LHCN-M2 (cell line): ENCODE measurements at places on chromosomes 6 and 20.

DNA sequence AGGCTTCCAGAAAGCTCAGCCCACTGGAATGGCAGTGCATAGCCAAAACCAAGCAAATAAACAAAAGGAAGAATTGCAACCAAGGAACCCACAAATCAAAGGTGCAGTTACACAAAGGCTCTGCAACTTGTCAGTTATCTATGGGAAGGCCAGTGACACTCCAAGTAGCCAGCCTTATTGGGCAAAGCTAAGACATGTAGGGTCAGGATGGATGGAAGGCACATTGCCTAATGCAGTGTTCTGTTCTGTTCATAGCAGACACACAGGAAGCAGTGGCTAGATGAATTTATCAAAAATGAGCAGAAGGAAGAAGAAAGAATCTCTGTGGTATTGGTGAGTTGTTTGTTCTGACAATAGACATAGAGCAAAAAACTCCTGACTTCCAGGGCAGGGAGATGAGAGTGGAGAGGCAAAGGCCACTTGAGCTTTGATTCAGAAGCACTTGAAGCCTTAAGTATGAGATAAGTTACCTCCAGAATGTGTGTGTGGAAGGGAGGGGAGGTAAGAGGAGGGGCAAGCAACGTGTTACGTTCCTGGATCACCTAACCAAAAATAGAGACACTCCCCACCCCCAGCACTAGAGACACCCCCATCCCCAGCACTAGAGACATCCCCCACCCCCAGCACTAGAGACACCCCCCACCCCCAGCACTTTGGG, 57.9 kb upstream of the AKAP12 start:
- DNase-seq, result no peak

DNA sequence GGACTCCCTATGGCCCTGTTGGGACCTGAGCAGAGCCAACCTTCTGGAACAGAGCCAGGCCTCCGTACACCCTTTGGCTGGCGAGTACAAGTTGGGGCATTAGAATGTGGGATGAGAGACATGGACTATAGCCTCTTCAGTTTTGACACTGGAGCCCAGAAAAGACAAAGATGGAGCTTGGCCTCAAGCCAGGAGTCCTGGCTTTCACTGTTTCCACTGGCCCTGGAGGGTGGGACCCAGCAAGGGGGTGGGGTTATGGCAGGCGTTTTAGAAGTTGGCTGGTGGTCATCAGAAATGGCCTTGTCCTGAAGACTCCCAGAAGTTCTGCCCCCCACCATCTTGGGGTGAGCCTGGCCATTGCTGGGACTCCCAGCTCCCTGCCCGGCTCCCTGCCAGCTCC, 21.8 kb downstream of the ITPR3 start:
- DNase-seq, result no peak

DNA sequence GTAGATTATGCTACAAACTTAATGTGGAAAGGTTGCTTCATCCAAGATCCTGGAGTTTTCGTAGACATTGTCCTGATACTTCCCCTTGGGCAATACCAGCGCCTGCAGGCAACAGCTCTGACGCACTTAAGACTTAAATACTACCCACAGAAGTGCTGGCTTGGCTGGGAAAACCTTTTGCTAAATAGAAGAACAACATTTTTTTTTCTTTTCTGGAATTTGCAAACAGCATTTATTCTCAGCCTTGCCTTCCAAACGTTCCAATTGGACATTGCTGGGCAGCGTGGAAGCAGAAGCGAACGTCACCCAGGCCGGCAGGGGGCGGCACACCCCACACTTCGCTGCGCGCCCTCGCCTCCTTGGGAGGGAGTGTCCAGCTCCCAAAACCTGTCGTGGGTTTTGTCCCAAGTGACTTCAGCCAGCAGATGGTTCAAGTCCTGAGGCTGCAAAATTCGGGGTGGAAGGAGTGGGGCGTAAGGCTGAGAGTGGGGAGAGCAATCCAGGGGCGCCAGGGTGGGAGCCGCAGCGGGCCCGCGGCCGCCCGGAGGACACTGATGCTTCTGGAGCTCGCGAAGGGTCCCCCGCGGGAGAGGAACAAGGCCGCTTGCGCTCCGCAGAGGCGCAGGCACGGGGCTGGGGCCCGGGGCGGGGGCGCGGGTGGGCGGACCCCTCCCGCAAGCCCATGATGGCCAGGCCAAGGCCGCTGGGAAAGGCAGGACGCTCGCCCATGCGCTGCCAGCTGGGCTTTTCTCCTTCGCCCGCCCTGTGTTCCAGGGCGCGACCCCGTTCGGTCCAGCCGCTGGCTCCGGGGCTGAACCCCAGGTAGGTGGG, 60.8 kb upstream of the MAP3K4 start:
- DNase-seq, result peak; percentile 67

DNA sequence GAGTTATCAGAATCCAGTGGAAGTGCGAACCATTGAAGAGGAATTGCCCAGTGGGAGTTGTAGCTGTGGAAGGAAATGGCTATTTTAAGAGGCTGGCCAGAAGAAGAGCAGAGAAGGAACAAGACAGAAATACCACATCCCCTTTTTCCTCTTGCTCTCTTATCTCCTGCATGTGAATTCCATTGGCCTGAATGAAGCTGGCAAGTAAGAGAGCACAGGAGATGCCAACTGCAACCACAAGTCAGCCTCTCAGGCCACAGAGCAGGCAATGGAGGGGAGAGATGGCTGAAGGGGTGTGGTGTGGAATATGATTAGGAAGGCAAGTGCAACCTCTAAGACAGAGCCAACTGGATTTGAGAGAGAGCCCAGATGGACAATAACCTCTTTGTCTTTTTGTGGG, 362.7 kb upstream of the IMPG1 start:
- DNase-seq, result no peak

GRCh38 chr6:90272895-90273294, 23.7 kb downstream of the BACH2 start:
- no peak for DNase-seq

DNA sequence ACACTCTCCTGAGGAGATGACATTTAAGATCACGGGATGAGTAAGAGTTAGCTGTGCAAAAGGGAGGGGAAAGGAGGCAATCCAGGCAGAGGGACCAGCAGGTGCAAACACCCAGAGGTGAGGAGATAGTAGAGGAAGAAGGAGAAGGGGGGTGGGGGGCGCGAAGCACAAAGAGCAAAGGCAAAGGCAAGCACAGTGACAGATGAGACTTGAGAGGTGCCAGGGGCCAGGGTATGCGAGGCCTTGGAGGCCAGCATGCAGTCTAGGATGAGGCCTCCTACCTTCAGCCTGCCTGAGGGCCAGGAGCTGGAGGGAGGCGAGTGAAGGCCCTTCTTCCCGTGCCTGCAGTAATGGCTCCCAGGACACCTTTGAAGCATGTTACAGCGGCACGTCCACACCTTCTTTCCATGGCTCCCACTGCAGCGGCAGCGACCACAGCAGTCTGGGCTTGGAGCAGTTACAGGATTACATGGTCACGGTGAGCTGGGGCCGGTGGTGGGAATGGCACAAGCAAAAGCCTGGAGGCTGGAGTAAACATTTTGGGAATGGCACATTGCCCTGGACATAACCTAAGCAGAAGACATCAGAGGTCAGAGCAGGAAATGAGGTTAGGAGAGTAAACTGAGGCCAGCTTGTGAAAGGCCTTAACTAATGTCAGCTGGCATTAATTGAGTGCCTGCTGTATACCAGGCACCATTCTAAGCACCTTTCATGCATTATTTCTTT, 18.6 kb downstream of the CCM2L start:
- no peak for DNase-seq

GRCh38 chr6:142592876-142593275, 291.1 kb downstream of the ADGRG6 start:
- peak; percentile 29 for DNase-seq

GRCh38 chr20:46767127-46767761, 57.8 kb downstream of the SLC2A10 start:
- peak; percentile 34 for DNase-seq

DNA sequence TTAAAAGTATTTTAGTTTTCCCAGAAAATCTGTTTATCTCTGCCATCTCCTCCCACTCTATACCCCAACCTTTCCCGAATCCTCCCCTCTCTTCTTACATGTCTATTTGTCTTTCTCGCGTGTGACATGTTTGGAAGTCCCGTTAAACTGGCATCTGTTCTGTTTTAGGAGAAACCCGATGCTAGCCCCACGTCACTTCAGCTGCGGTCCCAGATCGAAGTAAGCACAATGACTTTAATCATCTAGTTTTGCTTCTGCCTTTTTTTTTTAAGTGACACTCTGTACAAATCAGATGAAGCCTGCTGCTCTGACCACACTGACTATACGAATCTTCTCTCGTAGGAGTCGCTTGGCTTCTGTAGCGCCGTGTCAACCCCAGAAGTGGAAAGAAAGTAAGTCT, 97.4 kb downstream of the SASH1 start:
- DNase-seq, result no peak

DNA sequence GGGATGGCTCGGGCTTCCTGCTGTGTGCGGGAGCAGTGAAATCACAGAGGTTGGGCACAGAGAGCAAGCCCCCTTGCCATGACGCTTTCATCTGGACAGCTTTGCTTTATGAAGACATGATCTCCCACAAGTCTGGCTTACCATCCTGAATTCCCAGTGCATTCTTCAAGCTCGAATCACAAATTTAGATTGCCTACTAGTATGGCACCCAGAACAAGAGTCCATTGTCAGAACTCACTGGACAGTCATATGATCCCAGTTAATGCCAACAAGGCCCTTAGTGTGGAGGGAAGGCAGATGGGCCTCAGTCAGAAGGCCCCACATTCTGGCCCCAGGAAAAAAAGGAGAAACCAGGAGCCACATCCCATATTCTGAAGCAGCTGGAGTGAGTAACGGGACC, 147.3 kb upstream of the FOXQ1 start:
- no peak for DNase-seq

DNA sequence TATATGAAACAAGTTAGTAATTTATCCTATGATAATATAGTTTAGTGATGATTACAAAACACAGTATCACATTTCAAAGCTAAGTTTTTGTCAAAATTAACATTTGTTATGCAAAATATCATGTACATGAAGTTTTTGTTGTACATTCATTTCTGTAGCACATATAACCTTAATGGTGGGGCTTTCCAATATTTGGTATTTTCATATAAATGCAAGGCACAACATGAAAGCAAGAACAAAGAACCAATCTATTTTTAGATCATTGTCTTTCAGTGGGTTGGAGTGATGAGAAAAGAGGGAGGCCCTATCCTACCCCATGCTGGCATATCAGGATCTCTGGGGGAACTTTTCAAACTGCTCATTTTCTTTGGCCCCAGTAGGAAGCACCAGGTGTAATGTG, 53.4 kb downstream of the FAM83B start:
- no peak for DNase-seq

- peak; percentile 39 for DNase-seq
Observed at GRCh38 chr6:141521440-141521839, 611.3 kb upstream of the GJE1 start.
